ENCODE measurements at places on chromosomes 11 and 22.

DNA sequence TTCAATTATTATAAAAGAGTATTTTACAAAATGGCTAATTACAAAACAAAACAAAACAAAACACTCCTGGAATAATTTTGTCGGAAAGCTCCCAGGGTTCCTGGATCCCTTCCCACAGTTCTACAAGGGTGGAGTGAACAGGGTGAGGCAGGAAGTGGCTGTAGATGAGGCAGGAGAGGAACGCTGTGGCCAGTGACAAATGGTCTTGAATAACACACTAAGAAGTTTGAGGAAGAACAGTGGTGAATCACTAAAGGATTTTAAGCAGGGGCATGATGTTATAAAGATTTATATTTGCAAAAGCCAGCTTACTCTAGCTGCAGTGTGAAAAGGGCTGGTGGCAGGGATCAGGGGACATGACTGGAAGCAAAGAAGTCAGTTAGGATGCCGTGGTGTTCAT is 33.8 kb upstream of the APOA1 start:
- DNase-seq: no peak

- DNase-seq: no peak
Observed at GRCh38 chr11:76850815-76851214, 9.9 kb upstream of the ACER3 start.

DNA sequence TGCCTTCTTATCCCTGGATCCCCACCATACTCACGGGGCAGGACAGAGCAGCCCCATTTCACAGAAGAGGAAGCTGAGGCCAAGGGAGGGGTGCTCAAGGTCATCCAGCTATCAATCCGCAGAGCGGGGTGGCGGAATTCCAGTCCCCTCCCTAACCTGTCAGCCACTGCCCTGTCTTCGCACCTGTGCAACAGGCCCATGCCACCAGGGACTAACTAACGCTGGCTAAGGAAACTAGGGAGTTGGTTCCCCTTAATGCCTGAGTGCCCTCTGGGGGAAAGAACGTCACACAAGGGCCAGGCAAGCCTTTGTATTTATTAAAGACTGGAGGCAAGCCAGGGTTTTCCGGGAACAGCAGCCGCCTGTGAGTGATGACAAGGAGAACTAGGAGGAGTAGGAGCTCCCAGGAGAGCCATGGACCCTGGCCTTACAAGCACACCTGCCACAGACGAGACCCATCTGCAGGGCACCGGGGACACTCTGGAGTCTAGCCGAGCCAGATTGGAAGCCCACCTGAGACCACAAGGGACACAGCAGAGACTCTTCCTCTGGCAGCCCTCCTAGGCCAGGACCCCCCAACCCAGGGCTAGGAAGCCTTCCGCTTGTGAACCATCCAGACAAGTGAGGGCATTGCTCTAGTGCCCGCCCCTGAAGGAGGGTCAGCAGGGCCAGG is 64.4 kb downstream of the MYH9 start:
- DNase-seq: no peak

GRCh38 chr22:25120761-25121212 is 78.9 kb upstream of the CRYBB3 start:
- DNase-seq: no peak

DNA sequence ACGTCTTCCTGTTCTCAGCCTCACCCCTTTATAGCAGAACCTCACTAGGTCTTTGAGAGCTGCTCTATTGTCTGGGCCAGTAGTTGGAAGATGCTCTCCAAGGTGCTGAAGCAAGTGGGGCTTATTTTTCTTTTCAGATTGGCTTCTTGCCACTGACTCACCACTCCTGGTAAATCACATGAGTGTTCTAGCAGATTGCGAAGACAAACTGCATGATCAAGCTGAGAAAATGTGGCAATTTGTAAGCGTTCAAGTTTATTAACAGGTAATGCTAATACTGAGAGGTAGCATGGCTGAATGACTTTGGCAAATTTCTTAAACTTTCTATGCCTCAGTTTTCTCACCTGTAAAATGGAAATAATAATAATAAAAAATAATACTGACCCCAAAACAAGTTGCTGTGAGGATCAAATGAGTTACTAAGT is 59.2 kb downstream of the CACNG2 start:
- no peak for DNase-seq

DNA sequence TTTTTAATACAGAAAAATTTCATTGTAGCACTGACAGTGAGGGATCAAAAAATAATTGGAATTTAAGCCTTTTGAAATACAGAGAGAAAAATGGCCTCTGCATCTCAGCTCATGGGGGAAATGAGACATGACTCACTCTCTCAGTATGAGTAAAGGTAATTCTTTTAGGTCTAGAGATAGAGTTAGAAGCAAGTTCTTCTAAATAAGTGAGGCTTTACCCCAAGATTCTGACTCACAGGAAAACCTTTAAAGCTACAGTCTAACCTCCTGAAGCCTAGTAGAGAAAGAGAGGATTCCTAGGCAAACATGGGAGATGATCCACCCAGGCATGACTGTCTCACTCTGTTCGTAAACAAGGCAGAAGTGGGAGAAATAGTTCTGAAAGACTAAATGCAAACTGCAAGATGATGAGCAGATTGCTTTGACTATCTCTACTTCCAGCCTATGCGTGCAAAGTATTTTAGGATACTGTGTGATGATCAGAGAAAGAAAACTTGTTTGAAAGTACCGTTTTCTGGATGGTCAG is 1003.3 kb upstream of the CCDC90B start:
- DNase-seq: no peak

DNA sequence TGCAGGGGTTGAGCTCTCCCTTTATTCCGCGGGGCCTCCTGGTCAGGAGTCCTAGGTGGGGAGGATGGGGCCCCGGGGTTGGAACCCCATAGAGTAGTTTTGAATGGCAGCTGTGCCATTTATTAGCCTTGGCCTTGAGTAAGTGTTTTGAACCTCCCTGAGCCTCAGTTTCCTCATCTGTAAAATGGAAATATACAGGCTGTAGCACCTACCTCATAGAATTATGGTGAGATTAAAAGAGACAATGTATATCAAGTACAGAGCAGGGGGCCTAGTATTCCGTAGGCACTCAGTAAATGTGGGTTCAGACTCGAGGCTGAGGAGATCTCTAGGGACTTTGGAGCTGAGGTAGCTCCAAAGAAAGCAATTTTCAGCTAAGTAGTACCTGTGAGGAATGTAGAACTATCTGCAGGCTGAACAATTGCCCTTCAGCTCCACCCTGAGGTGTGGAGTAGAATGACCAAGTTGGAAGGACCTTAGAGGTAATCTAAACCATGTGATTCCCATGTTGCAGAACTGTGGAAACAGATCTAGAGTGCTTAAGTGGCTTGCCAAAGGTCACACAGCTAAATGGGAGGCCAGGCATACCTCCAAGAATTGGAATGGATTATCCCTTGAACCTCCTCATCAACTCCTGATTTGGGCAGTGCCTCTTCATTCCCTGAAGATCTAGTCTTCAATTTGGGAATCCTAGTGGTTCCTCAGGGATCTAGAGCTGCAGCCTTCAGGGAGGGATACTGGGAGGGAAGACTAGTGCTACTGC is 682 bp downstream of the PGAP2 start:
- DNase-seq: peak; percentile 64

- no peak for DNase-seq
Observed at GRCh38 chr22:29216011-29216872, 10.5 kb downstream of the EMID1 start.

- DNase-seq: no peak
Observed at GRCh38 chr11:9951807-9952206, 287.9 kb downstream of the SWAP70 start.

DNA sequence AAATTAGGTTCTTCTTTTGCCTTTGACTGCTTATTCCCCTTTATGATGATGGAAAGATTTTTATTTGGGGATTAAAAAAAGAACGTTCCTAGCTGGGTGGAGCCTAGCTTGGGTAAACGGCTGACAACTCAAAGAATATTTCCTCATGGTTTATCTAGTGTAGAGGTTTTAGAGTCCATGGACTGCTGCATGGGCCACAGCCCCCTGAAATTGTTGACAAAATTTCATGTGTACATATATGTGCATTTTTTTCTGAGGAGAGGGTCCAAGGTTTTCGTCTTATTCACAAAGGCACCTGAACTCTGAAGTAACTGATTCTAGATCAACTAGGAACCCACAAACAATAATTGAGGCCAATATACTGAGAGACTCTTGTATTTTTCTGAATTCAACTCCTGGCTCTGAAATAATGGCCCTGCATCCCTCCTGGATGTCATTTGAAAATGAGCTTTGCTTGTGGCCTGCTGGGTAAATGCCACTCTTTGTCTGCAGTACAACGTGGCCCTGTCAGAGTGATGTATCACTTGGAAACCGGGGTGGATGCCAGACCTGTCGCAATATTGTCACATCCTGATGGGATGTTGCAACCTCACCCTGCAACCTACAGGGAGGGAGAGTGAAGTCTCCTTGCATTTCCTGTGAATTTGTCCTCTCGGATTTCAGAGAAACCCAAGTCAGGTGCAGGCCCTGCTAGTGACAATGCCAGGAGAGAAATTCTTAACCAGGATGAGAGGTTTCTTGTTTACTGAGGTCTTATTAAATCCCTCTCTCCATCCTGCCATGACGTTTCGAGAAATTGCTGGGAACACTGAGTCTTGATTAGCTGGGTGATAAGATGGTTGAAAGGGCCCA is 33.8 kb downstream of the EHF start:
- DNase-seq: peak; percentile 40

- DNase-seq: no peak
Observed at GRCh38 chr22:38016182-38017151, 32.1 kb upstream of the SOX10 start.

DNA sequence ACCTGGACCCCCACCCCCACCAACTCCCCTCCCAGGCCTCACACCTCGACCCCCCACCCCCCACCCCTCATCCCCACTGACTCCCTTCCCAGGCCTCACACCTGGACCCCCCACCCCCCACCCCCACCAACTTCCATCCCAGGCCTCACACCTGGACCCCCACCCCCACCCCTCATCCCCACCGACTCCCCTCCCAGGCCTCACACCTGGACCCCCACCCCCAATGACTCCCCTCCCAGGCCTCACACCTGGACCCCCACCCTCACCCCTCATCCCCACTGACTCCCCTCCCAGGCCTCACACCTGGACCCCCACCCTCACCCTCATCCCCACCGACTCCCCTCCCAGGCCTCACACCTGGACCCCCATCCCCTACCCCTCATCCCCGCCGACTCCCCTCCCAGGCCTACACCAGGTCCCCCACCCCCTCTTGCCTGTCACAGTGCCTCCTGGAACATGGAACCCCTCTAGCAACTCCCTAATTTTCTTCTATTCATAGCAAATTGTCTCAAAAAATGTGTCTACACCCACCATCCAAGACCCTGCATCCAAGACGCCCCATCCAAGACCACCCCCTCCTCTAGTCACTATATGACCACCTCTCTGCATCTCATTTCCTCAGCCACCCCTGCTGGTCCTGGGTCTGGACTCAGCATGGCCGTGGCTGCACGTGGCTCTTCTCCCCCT is 36.9 kb upstream of the BRSK2 start:
- DNase-seq: no peak

- no peak for DNase-seq
Observed at GRCh38 chr11:67194096-67194495, 72.2 kb upstream of the GRK2 start.

DNA sequence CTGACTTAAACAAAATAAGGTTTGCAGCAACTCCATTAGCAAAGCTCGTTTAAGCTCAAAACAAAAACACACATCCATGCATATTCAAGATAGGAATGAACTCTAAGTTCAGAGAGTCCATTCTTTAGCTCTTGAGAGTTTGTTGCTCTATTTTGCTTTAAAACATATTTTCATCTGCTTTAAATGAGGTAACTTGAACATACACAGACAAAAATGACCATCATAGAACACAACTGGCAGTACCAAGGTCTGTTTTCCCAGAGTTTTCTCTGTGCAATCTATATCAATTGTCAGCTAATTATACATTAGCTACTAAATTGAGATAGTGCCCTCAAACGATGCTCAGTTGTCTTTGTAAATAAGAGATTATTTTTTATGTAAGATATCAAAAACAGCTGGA is 423.2 kb upstream of the ANO3 start:
- DNase-seq: no peak

- DNase-seq: peak; percentile 19
Observed at GRCh38 chr11:35138606-35138942, 397 bp upstream of the CD44 start.

DNA sequence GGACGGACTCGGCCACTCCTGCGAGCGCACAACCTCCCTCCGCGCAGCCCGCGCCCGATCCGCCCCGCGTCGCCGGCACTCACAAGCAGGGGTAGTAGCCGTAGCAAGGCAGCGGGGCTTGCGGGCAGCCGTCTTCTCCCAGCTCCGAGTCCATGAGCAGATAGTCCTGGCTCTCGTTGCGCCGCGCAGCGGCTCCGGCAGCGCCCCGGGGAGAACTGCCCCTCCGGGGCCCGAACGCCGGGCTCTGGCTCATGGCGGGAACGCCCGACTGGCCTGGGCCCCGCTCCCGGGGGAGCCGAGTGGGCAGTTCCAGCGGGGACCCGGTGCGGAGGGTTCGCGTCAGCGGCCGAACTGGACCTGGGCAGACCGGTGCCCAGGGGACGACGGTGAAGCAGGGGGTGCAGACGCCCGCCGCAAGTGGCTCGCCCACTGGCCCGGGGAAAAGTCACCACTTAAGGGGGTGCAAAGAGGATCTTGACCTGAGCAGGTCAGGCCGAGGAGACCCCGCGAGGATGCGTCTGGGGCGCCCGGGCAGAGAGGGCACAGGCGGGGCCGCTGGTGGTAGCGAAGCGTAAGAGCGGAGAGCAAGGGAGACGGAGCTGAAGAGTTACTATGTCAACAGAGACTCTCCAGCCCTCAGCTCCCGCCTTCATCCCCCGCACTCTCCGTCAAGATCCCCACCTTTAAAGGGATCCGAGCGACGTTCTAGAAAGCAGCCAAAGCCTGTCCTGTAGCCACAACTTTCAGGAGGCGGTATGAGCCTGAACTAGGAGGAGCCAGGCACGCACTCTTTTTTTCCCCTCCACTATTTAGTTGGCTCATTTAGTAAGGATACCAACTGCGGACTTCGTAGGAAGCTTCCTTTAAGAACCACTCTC is at the start of gene TRPC6:
Gene TRPC6 (minus strand): TSS at position 757 of the 878 bp plus-strand sequence. CDS start 504 bp downstream, at position 253.
- no peak for DNase-seq

- no peak for DNase-seq
Observed at GRCh38 chr22:22244316-22245250, at the start of gene VPREB1. VPREB1 (plus strand) TSS chr22:22244786; CDS start chr22:22244814, 28 bp downstream.

DNA sequence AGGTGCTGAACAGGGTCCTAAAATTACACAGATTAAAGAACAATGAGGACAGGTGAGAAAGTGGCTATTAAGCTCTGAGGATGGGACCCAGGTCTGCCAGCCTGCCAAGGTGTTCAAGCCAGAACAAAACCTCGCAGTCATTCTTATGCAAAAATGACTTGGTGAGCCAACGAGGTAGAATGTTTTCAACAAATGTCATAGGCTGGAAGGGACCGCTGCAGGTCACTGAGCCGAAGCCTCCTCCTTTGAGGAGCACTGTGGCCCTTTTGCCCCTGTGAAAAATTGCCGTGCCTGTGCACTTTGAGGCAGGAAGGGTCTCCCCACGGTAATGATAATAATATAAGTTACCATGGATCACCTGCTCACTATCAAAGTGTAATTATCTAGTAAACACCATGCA is 216.2 kb downstream of the DSCAML1 start:
- no peak for DNase-seq

- DNase-seq: no peak
Observed at GRCh38 chr11:85423316-85423715, 203.8 kb downstream of the DLG2 start.

- DNase-seq: no peak
Observed at GRCh38 chr11:61119055-61119454, 16.8 kb downstream of the CD5 start.

- DNase-seq: no peak
Observed at GRCh38 chr22:46018859-46019258, 41.9 kb upstream of the WNT7B start.
